ENCODE measurements at places on chromosomes 1 and 21.

- DNase-seq, result no peak
These were observed 6.4 kb upstream of the PEF1 start for GRCh38 chr1:31651089-31651420.

GRCh38 chr1:155925506-155925905, 8.7 kb downstream of the KHDC4 start:
- no peak for DNase-seq

- no peak for DNase-seq
These were observed 142.5 kb upstream of the PKN2 start for GRCh38 chr1:88541596-88541995.

DNA sequence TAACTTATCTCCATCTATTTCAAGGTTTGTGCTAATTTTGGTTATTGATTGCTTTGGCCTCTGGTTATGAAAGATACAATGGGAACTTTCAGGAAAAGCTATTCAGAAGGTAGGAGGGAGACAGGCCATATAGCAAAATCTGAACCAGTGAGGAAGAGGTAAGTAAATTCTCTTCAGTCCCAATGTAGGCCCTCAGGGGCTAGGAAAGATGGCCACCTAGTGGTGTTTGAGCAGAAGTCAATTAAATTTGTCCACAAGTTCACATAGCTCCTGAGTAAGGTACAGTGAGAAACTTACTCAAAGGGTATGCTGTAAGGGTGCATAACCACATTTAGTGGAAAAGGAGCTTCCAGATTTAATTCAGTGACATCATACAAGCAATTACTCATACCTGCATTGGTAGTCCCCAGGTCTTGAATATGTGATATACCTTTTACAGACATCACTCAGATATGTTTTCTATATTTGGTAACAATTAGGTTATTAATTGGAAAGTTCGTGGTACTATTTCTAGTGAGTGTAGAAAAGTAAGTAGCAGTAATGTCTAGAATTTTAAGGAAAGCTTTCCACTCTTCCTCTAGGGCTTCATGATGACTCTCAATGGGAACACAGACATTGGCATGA, 21.4 kb upstream of the FMO1 start:
- peak; percentile 37 for DNase-seq

DNA sequence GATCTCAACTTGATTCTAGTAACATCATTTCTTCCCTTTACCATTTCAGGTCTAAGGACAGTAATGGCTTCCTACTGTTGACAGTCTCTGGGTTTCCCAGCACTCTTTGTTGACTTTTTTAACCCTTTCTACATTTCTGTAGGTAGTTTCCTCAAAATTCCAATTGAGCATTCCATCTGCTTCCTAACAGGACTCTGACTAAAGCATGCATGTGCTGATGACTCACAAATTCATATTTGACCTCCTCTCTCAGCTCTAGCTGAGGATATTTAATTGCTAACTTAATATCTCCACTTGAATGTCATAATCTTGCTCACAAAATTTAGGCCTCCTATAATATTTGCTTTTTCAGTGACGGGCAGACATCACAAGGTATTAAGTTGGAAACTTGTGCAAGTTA, 93.3 kb upstream of the ZNHIT6 start:
- DNase-seq, result no peak

DNA sequence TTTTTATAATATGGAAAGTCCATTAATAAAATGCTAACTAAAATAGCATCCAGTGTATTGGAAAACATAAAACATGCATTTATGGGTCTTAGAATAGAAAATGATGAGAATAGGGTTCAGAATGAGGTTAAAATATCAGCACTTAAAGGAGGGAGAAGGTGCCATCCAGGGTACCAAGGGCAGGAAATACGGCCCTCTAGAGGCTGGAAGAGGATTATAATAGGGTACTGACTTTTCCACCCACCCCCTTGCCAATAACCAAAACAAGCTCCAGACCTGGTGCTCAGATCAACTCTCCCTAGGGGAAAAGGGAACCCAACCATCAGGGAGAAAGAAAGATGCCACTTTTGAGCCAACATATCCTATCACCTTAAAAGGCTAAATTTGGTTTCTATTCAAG, 26.7 kb downstream of the ASTN1 start:
- no peak for DNase-seq

GRCh38 chr1:16073490-16074119, at the start of gene FAM131C:
TSS of gene FAM131C (minus strand) at chr1:16073651. CDS start at chr1:16073442, 209 bp downstream.
- DNase-seq, result no peak

DNA sequence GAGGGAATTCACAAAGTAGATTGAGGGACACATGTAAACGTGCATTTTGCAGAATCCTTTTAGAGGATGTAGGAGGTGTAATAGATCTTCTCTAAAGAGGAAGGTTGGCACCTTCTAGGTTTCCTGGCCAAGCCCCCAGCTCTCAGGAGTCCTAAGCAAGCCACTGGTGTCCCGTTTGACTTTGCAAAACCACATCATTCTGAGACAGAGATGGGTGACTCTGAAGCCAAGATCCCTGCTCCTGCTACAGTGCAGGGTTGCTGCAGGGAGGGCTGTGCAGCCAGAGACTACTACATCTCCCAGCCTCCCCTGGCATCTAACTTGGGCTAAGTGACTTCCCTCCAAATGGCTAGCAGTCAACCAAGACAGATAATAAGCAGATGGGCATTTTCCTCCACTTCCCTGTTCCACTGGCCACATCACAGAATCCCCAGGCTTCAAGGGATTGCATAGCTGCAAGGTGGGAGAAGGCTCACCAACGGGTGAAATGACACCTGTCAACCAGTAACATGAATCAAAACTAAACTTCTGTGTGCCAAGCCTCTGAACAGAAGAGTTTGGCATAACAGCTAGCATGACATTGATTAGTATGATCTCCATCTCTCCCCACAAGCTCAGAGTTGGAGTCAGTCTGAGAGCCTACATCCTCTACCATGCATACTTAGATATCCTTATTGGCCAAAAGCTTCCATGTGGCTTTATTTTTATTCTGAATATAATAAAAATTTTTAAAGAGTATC, 129.6 kb upstream of the COA6 start:
- DNase-seq, result no peak

DNA sequence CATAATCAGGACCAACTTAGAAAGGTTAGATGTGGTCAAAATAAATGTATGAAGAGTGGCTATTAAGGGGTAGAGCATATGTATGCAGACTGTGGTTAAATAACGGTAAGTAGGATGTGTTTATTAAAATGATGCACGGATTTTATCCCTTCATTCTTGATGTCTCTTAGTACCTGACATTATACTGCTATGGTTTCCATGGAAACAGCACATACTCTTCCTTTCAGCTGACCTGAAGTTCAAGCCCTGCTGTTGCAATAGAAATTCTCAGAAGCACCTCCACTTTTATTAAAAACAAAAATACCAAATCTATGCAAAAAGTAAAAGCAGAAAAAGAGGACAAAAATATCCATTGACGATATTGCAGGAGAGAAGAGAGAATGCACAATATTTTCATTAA, 381.4 kb downstream of the RWDD3 start:
- no peak for DNase-seq

DNA sequence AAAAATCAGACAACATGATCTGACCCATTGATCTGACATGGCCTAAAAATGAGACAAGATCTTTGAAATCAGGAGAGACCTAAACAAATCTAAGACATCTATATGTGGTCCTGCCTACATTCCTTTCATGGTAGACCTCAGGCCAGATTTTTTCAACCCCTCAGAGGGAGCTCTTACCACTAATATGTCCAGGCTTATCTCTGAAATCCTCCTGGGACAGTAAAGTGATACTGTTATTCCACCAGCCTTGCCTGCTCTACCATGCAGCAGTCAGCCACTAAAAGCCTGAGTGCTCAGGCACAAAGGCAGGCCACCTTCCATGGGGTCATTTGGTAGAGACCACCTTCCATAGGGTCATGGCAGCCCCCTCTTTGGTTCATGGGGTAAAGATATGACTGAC, 126.9 kb downstream of the TBX15 start:
- DNase-seq, result no peak

DNA sequence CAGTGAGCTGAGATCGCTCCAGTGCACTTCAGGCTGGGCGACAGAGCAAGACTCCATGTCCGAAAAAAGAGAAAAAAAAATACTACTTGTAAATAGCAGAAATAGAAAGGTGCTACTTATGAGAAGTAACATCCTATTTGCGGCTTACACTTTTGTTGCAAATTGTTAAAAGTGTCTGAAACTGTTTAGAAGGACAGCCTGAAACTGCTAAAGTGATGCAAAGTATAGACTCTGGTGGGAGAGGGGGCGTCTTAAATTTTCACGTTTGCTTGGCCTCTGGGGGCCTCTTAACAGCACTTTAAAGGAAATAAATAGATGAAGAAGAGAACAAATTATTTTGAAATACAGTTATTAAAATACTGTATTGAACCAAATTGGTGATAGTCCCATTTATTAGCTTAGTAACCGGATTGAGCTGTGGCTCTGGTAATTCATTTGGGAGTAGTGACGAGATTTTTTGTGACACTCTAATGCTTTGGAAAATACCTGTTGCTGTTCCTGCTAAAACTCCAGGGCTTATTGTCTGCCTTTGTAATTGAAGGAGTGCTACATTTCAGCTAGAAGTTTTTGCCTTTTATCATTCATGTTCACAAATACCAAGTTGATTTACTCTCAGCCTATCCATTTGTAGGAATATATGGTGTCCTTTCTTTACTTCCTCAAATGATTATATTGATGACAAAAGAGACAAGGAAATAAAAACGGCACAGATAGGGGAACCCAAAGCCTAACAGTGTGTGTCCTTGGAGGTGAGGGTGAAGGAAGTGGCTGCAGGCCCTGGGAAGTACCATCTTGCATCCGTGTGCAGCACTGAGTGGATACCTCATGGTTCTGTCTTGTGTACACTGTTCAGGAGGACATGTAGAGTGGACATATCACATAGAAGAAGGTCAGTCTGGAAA, 6.2 kb downstream of the PKNOX1 start:
- no peak for DNase-seq
